Mucosa of gallbladder (tissue), 1 donor: ENCODE measurements at places on chromosomes 2 and 18.

DNA sequence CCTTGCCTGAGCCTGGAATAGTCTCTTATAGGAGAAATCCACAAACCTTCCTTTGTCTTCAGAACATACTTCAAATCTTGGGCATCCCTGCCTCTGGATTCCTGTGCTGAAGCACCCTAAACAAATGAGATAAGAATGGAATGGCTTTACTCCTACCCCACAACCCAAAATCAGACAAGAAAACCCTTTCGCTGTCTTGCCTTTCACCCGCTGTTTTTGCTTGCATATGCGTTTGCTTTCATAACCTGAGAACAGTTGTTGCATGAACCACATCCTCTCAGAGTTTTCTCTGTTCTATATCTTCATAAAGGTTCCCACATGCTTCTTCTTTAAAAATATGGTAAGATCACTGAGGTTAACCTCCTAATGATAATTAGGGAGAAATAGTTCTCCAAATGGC, 132.1 kb upstream of the MAP3K20 start:
- no peak for DNase-seq

DNA sequence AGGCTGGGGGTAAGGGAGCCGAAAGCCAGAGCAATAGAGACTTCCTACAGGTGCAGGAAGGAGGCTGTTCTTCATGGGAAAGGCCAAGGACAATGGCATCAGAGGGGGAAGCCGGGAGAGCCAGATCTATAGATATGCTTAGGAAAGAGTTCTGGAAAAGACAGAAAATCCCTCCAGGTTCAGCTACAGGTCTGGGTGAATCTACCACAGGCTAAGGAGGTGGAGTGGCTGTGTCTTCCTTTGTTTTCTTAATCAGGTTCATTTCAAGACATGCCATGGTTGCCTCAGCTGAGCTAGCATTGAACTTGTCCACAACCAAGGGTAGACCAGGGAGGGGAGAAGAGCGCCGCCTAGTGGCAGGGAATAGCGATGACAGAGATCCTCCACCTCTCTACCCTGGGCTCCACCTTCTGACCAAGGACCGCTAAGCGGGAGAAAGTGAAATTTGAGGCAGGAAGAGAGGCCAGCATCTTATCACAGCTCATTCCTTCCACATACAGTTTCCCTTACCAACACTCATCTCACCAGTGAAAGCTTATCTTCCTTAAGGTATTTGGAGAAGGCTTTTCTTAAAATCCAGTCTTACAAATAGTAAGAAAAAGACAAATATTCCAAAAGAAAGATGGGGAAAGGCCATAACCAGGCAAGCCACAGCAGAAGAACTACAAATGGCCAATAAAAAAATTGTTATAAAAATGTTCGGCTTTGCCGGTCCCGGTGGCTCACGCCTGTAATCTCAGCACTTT, 74.2 kb downstream of the VIT start:
- DNase-seq: no peak

DNA sequence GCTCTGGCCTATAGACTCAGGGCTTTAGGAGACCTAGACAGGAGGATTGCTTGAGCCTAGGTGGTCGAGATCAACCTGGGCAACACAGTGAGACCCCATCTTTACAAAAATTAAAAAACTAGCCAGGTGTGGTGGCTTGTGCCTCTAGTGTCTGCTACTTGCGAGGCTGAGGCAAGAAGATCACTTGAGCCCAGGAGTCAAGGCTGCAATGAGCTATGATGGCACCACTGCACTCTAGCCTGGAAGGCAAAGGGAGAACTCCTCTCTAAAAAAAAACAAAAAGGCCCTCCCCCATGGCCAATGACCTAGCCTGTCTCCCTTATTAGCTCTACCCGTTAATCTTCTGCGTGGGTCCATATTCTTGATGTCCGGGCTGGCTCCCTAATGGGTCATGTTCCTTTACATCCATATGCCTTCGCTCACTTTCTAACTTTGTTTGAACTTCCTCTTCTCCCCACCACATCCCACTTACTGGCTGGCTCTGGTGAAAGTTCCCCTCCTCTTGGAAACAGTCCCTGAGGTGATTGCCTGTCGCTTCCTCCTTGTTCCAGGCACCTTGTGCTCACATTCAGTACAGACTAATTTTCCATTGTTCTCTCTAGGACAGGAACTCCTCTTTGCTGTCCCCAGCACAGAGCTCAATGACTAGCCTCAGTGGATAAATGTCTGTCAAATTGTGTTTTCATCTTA, 103.0 kb downstream of the AFF3 start:
- no peak for DNase-seq

DNA sequence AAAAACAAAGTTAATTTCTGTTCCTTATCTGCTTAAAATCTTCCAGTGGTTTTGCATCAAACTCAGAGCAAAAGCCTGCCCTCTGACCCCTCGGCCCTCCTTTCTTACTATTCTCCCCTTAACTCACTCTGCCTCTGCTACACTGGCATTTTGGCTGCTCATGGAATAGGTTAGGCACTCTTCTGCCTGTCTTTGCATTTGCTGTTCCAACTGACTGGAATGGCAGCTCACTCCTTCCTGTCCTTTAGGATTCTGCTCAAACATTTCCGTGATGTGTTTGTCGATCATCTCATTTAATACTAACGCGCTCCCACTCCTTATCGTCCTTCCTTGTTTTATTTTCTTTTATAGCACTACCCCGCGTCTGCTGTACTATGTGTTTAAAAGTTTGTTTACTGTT, 815 bp downstream of the CEBPZ start:
- no peak for DNase-seq

DNA sequence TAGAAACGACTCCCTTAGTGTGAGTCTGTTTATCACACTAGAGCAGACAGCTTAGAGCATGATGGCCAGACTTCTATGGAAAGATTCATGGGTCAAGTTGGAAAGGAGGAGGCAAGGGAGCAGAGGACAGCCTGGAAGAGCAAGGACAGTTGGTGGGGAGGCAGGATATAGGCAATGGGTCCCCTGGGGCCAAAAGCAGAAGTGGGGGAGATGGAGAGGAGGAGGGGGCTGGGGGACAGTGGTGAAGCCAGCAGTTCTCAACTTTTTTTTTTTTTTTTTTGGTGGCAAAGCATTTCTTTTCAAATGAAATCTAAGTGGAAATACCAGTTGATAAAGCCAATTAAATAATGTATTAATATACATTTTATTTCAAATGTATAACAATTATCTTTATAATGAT, 197.9 kb downstream of the HRH4 start:
- no peak for DNase-seq

- DNase-seq: no peak
These were observed 687 bp downstream of the CTDP1 start for GRCh38 chr18:79680100-79680879.

DNA sequence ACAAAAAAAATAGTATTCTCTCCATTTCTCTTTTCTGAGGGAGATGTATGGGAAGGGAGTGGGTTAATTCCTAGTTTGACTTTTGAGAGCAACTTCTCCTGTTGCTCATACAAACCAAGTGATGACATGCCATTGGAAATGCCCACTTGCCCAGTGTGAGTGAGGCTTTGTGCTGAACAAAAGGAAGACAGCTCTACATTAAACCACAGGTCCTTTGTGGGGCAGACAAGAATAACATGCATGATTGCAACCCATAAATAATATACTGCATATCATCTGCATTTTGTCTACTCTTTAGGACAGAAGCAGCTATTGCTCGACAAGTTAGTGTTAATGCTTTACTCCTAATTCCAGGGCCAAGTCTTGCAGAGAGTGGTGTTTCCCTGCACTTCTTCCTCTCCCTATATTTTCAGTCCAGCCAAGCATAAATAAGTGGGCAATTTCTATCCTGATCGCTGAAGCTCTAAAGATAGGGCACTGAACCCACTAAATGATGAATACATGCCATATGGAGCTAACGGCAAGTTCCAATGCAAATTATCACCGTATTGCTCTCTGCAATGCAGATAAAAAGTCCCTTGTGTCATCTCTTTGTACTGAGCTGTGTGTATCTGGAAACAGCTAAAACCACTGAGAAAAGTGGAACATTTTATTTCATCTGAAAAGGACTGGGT, 19.4 kb upstream of the EHBP1 start:
- no peak for DNase-seq

- peak; percentile 50 for DNase-seq
These were observed 7.6 kb upstream of the TNS1 start for GRCh38 chr2:218010140-218010983.

DNA sequence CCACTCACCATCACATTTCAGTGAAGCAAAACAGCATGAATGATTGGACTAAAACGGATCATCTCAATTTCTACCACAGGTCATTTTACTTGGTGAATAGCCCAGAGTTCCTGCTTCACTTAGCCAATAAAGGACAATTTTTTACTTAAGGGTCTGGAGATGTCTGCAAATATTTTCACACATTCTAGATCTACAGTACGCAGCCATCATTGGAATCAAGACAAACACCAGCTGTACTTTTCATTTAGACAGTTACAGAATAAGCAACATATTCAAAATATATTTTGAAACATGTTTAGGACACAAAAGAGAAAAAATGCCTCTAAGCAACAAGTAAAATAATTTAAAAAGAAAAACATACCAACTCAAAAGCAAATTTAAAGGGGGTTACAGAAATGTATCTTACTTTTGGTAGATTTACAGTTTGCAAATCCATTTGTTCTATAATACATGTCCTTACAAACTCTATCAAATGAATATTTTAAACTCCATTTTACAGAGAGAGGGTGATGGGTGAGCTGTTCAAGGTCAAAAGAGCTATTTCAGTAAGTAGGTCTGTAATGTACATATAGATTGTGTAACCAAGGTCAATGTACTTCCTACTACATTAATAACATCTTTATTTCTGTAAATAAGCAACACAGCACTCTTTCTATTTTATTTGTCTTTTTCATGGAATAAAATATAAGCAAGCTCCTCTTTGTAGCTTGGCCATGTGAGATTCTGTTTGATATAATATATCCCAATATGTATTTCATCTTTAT, 13.4 kb downstream of the PPP1R1C start:
- DNase-seq: no peak

DNA sequence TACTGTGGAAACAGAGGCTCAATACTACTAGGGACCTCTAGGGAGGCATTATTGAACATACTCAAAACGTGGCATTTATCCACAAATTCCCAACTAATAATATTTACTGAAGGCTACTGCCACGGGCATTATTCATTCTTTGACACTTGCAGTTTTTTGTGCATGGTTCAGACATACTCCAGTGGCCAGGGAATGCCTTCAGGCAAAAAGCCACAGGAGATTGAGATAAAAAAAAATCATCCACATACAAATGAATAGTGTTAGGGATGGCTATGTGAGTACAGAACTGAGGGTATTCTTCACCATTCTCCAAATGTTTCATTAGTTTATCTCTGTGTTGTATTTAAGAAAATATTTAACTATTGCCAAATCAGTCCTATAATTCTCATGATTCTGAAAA, 974.9 kb upstream of the PIK3C3 start:
- no peak for DNase-seq

GRCh38 chr2:172409042-172409441, 18.3 kb upstream of the ITGA6 start:
- DNase-seq: no peak

DNA sequence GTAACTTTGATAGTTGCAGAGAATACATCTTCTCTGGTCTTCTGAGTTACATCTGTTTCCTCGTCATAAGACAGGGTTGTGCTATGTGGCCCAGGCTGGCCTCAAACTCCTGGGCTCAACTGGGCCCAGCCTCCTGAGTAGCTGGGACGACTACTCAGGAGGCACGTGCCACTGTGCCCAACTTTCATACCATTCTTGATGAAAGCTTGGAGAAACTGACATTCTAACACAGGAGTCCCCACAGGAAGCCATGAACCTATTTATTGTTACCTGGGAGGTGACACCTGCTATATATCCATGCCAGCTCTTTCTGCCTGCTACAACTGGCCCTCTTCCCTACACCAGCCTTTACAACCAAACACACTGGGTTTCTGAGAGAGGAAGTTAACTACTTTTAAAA, 19.1 kb downstream of the EIF2AK3 start:
- DNase-seq: no peak
